Mucosa of descending colon (tissue), 3 donors: ENCODE measurements at places on chromosomes 6 and 20.

DNA sequence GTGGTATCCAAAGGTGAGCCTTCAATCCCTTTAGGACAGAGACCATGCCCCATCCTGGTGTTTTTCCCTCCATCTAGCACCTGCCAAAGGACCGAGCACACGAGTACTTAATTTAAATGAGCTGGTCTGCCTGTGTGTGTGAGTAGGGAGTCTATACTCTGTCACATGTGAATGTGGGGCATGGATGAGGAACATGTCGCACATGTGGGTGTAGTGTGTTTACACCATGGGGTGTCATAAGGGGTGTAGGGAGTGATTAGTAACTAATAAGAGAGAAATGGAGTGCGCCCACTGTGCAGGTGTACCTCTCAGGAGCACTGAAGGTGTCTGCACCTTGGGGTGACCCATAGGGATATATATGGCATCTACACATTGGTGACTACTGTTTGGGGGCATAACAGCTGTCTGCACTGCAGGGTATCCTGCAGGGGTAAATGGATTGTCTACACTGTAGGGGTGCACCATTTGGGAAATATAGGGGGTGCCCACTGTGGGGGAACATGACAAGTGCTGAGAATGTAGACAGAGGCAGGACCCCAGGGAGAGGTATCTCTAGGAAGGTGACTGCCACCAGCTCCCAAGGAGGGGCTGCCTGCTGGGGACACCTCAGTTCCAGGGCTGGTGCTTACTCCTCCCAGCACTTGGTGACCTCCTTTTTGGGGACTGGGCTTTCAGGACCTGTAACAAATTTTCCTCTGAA is 53.5 kb downstream of the EBF4 start:
- DNase-seq = no peak

GRCh38 chr6:28811873-28812272 is 111.9 kb downstream of the TRIM27 start:
- DNase-seq = no peak

GRCh38 chr6:16825784-16826183 is 64.5 kb upstream of the ATXN1 start:
- DNase-seq = no peak

DNA sequence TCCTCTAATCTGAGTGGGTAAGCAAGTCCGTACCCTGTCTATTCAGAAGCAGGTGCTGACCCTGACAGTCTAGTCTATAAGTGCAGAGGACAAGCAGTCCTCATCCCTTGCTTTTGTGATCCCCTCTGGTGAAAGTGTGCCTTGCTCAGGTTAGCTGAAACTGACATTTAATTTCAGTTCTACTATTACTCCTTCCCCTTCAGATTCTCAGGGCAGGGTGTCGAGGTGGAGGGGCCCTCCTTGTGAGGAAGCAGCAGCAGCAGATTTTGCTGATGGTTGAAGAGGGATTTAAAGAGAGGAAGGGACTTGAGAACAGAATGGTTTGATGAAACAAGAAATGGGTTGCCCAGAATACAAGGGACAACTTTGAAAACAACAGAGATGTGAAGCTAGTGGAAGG is 309.3 kb downstream of the CLIC5 start:
- DNase-seq = no peak

- DNase-seq = no peak
These were observed 36.0 kb downstream of the TGM6 start for GRCh38 chr20:2416541-2417212.

- no peak for DNase-seq
These were observed 105.9 kb downstream of the ADGRB3 start for GRCh38 chr6:68740828-68741500.

DNA sequence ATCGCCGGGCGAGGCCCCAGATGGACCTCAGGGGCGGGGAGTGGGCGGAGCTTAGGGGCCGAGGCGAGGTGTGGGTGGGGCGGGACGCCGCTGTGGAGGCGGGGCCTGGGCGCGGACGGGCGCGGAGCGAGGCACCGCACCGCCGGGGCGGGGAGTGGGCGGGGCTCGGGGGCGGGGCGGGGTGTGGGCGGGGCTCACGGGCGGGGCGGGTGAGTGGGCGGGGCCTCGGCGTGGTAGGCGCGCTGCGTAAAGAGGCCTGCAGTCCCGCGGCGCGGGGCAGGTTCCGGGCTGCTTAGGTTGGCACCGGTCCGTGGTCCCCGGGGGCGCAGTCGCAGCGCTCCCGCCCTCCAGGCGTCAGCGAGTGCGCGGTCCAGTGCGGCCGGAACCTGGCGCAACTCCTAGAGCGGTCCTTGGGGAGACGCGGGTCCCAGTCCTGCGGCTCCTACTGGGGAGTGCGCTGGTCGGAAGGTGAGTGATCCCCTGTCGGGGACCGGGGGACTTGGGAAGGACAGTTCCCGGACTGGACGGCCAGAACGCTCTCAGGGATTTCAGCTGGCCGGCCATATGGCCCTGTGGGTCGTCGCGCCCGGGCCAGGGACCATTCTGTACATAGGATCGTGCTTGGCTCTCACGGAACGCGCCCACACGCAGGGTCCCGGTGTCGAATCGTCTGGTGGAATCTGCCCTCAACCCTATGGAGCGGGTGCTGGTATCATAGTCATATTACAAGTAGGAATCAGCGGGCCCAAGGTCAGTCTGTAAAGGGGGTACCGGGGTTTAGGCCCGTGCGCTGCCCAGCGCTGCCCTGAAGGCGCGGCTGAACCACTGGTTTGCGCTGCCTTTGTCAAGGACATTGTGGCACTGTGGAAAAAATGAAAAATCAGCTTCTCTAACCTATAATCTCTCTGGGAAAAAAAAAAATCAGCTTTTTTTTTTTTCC is at the start of gene NQO2:
TSS of gene NQO2 (plus strand) at position 277 of the 940 bp plus-strand sequence. CDS start 6,659 bp downstream, outside the sequence.
- peak; percentile 97 for DNase-seq

DNA sequence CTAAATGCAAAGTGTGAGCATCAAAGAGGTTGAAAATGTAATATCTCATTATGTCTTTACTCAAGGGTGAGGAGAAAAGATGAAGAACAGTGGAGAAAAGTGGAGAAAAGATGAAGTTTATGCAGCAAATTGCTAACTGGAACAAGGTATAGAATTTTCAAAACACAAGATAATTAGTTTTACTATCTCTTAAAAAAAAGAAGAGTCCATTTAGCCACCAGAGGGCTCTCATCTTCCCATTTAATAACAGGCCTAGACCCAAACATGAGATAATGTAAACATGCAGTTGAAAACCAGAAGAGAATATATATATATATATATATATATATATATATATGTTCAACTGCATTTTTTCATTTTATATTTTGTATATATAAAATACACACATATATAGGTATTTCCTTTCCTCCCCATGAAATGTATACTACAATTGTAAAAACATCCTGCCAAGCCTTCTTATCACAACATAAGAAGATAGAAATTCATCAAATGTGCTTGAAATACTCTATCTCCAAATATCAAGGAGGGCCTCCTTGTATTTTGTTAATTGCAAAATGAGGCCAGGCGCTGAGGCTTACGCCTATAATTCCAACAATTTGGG is 78.4 kb downstream of the ADTRP start:
- peak; percentile 71 for DNase-seq
